AG04450 (cell line): ENCODE measurements at places on chromosomes 2 and 18. TPM values are rescaled to one million over a fixed set of nuclear protein-coding genes. Genes with fewer than 3 reads are reported as not detected.

GRCh38 chr2:103402944-103403343 lies 641.1 kb downstream of the TMEM182 start:
- no peak for DNase-seq

The KRTCAP3 gene
- polyA plus RNA-seq, result 0.32 and 0.60 TPM in 2 replicates

The ANKRD30B gene
- not detected in 2 replicates for polyA plus RNA-seq

The LYG2 gene
- not detected in 2 replicates for polyA plus RNA-seq

DNA sequence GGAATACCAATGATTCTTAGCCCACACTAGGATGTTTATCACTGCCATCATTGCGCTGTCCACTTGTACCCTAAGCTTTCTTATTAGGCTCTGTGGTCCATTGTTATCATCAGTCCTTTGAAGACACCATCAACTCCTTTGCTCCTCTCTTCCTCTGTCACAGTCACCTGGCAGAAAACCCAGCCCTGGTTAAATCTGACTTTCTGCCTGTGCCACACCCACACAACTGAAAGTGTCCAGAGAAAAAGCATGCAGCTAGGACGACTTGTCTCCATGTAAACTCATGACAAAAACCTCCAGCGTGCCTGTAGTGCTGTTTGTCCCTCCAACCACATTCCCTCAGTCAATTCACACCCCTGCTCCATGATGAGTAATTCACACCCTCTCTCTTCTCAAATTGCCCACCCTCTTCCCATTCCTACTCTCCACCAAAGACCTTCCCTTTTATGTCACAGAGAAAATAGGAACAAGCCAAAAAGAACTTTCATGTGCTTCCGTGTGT lies 297.4 kb upstream of the MGAT5 start:
- DNase-seq, result no peak

DNA sequence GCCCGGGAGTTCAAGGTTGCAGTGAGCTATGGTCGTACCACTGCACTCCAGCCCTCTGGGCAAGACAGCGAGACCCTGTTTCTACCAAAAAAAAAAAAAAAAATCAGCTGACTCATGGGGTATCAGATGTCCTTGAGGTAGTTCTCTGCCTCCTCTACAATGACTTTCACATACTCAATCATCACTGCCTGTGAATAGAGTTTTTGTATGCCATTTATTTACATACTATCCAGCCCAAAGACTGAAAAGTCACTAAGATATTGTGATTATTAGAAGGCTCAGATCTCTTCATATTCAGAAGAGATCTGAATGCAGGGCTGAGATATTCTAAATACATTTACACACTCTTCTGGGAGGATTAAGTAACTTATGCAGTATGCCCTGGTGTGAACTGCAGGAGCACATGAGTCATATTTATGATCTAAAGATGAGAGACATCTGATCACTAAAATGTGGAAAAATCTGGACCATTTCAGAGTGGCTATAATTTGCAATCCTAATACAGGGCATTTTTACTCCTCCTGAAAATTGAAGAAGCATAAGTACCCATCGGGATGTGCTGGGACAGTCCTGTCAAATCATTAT lies 38.9 kb downstream of the KLF7 start:
- DNase-seq, result no peak

The CIB4 gene
- not detected in 2 replicates for polyA plus RNA-seq

The SOX11 gene
- polyA plus RNA-seq, result 2.3 and 2.8 TPM in 2 replicates

The ABHD1 gene
- 0.10 TPM in 1 of 2 replicates, not detected in the other for polyA plus RNA-seq

- no peak for DNase-seq
Observed at GRCh38 chr2:30408961-30409387, 38.1 kb upstream of the LCLAT1 start.

GRCh38 chr2:113686537-113686936 lies 59.5 kb downstream of the RABL2A start:
- no peak for DNase-seq

The MSH6 gene
- polyA plus RNA-seq, result 34.0 and 43.7 TPM in 2 replicates

The DLX1 gene
- 1.9 and 2.2 TPM in 2 replicates for polyA plus RNA-seq

- DNase-seq, result no peak
Observed at GRCh38 chr2:231334179-231334930, 61.2 kb upstream of the B3GNT7 start.

DNA sequence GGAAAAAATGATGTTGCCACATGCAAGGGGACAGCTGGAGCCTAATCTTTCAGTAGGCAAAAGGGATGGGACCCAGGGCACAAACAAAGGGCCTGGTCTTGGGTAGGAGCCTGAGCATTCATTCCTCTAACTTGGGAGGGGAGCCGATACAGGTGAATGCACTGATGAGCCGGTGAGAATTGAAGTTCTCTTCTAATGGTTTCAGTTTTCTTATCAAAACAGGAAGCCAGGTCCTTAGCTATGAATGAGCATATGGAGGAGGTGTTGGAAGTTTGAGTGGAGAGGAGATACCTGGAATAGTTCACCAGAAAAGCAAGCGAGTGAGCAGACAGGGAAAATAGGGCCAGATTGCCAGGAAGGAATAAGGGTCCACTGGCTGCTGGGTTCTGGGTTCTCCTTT lies 10.1 kb downstream of the DPP4 start:
- DNase-seq, result no peak

DNA sequence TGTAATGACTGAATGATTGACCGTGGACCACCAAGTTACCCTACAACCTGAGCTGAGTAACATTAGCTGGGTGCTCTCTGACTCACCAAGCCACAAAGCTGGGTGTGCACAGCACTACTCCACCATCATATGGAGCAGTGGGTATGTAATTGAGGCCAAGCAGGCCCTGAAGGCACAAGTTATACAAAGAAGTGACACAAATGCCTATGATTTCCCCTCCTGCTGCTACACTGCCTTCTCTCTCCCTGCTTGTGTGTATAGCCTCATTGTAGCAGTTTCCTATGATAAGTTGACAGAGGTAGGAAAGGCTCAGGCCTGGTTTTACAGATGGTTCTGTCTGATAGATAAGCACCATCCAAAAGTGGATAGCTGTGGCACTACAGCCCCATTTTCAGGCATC lies 1327.2 kb upstream of the DDX18 start:
- no peak for DNase-seq

The AFF3 gene
- polyA plus RNA-seq, result 17.9 and 21.8 TPM in 2 replicates

The IMPACT gene
- polyA plus RNA-seq, result 23.0 and 31.7 TPM in 2 replicates

The SPAG16 gene
- 17.9 and 28.1 TPM in 2 replicates for polyA plus RNA-seq

- DNase-seq, result no peak
Observed at GRCh38 chr2:154263206-154263605, 391.5 kb downstream of the GALNT13 start.

- DNase-seq, result no peak
Observed at GRCh38 chr2:64748561-64748960, 94.8 kb upstream of the SERTAD2 start.

DNA sequence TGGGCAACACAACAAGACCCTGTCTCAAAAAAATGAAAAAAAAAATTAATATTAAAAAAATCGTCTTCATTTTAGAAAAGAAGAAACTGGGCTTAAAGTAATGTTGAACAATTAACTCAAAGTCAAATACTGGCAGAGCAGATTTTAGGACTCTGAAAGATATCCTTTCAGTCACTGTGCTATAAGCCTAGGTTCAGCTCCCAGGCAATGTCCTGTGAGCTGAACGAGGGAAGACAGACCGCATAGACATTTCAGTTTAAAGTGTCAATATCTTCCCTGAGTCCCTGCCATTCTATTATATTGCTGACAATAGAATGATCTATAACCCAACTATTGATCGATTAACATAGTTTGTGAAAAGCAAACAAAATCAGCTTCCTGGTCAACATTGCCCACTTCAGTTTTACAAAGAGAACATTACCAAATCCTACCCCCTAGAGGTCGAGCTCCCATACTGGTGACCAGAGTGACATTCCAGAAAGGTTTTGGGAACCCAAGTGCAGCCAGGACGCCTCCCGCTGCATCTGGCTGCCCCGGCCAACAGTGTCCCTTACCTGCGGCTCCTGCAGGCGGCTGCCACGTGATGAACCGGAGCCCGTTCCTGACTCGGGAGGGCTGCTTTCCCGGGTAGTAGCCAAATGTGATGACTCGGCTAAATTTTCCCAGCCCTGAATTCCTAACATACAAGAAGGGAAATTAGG lies 639 bp downstream of the MRO start:
- no peak for DNase-seq

DNA sequence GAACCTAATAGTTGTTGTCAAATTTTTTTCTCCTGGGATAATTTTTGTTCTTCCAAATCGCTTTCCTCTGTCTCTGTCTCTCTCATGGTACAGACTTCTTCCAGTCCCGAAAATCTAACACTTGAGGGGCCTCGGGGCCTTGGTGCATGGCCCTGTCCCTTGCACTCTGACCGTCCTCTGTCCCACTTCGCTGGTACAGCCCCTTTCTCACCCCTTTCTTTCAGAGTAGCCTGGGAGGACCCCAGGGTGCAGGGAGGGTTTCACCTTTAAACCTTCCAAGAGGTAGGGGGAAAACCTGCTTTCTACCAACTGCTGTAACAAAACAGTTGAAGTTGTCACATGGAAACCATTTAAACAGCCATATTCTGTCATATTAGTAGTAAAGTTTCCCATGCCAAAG lies 22.2 kb upstream of the FAHD2A start:
- no peak for DNase-seq

The IL1F10 gene
- polyA plus RNA-seq, result not detected in 2 replicates

The MYO5B gene
- polyA plus RNA-seq, result 0.32 and 0.41 TPM in 2 replicates

GRCh38 chr18:45503990-45504389 lies 111.3 kb upstream of the SLC14A2 start:
- no peak for DNase-seq

GRCh38 chr2:64284751-64285150 lies 140.5 kb upstream of the PELI1 start:
- DNase-seq, result no peak

DNA sequence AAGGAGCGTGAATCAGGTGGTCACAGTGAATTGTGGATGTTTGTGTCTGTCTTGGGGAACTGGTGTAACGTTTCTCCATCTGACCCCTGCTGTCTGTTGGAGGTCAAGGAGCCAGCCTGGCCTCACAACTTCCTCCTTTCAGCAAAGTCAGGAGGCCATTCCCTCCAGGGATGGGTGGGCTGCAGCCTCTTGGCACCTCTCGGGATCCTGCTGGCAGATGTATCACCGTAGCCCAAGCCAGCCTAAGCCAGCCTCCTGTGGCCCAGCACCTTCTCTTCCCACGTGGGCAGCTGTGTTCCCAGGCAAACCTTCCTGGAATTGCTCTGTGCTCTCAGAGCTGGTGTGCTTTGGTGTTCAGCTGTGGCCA lies 30.5 kb downstream of the HPCAL1 start:
- DNase-seq, result no peak

- no peak for DNase-seq
Observed at GRCh38 chr2:100109986-100110613, 32.3 kb downstream of the AFF3 start.

DNA sequence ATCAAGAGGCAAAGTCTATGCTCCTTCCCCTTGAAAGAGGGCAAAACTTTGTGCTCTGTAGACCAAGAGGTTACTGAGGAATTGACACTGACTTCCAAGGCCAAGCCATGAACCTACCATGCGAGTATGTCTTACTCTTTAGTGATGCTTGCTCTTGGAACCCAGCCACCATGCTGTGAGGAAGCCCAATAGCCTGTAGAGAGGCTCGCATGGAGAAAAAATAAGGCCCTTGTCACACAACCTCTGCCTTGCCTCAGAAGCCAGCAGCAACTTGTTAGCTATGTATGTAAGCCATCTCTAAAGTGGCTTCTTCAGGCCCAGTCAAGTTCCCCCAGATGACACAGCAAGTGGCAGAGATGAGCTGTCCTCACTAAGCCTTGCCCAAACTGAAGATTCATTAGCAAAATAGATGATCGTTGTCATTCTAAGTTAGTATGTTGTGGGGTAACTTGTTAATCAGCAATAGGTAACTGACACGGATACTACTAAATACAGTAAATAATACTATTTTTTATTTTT lies 66.1 kb upstream of the RGPD5 start:
- no peak for DNase-seq

- DNase-seq, result no peak
Observed at GRCh38 chr2:206597717-206598218, 44.5 kb upstream of the FAM237A start.

- DNase-seq, result peak; percentile 80
Observed at GRCh38 chr18:21163647-21164547, 52.3 kb upstream of the ROCK1 start.

DNA sequence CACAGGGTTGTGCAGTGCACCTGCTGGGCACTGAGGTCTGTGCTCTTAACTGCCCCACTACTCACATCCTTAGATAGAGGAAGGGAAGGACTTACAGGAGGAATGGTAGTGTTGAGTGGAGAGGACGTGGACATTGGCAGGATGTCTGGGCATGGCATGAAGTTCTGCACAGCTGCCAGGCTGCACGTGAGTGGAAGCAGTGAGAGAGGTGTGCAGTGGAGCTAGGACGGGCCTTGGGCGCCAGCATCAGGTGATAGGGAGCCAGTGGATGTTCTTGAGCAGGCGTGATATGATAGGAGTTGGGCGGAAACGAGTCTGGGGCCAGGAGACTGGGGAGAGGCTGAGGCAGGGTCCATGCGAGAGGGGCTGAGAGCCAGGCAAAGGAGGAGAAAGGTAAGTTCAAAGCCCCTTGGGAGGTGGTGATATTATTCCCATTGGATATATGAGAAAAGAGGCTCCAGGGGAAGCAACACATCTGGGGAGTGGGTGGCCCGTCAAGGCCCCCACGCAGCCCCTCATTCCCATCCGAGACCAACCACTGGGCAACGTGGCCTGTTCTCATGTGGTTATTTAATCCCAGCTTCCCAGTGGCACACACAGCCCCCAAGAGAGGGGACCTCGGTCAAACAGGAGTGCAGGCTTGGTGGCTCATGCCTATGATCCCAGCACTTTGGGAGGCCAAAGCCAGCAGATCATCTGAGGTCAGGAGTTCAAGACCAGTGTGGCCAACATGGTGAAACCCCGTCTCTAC lies 45.7 kb upstream of the SNED1 start:
- DNase-seq, result no peak

DNA sequence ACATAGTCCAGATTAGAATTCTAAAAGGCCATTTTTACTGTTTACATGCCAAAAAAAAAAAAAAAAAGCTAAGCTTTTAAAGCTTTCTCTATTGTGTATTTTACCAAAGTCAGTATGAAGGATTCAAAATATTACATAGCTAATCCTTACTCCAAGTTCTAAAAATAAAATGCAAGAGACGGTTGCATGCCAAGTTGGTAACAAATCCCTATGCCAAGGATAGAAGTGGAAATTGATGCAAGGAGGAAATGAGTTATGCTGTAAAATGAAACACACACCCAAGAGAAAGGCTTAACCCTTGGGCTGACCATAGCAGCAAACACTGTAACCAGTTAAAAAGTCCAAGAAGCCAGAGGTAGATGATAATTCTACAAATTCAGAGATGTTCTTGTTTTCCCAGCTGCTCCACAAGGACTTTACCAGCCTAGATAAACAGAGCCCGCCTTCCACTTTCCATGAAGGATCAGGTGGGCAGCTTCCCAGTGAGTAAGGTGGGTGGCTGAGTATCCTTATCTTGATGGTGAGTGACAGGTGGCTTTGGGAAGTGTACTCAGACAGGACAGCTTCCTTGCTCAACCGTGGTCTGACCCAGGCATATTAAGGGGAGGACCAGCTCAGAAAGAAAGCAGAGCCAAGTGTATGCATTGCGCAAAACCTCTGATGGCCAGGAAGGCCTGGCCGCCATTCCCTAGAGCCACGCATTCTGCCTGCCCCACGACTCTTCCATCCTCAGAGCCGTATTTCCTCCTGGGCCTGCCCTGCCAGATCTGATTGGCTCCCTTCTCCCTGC lies 34.4 kb downstream of the ATP8B1 start:
- DNase-seq, result no peak

GRCh38 chr2:133812826-133813617 lies 244.8 kb upstream of the NCKAP5 start:
- DNase-seq, result no peak
